Anterior cingulate cortex (tissue), 58 donors: ENCODE measurements at places on chromosomes 2 and 18.

DNA sequence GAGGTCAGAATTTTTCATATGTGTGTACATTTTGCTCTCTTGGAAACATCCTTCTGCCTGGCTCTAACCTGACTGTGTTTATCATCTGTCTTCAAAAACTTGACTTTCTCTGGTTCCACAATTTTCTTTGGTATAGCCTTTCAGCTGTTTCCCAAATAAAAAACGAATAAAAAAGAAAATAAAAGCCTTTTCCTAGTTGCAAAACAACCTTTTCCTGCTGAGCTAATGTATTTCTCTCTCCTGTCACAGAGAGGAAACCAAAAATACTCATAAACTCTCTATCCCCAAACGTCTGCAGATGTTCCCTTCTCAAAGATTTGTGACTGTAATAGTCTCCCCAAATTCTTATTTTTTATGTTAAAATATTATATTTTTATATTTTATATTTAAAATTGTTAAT lies 505.3 kb upstream of the SLC39A10 start:
- DNase-seq, result no peak

DNA sequence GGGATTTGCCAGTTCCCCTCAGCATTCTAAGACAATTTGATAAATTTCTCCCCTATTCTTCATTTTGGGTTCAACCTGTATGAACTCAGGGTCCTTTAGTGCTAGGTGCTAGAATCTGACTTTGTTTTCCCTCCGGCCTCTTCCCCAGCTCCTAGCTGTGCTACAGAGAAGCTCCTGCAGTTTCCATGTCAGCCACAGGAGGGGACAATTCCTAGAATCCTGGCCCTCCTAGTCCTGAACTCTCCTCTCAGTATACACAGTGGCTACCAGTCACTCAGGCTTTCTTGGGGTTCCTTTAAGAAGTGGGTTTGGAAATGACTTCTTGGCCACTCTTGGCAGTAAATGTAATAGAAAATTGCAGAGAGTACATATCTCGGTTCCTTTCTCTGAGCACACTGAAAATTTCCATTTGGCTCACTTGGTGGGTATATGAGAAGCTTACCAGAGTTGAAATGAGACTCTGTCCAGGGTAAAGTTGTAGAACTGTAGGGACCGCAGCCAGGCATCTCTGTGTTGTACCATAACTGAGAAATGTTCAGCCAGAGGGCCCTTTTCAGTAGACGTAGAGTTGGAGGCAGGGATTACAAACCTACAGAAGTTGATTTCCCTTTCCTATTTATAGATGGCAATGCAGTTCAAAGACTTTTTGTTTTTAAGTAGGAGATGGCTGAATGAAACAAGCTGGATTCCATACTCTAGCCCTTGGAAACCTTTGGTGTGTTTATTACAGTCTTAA lies 5.0 kb upstream of the CHST10 start:
- no peak for DNase-seq

DNA sequence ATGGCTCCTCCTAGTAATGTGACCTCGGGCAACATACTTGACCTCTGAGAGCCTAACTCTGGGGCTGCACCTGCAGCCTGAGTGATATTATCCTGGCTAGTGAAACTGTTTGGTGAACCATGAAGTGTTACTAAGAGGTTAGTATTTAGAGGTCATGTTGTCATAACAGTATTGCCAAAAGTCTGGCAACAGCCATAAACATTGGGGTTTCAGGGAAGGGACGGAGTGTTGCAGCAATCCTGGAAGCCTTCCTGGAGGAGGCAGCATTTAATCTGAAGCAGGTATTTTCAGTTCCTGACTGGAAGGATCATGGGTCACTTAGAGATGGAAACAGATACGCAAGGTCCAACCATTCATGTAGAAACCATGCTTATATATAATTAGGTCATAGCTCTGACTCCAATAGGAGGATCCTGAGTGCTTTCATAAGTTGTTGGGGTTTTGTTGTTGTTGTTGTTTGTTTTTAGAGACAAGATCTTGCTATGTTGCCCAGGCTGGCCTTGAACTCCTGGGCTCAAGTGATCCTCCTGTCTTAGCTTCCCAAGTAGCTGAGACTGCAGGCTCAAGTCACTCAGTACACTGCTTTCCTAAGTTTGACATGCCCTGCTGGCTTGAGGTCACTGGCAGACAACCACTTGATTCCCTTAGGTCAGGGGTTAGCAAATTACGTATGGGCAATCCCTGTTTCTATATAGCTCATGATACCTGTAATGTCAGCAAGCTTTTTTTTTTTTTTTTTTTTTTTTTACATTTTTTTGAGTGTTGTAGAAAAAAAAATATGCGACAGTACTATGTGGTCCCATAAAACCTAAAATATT lies 21.5 kb downstream of the GPR39 start:
- no peak for DNase-seq

GRCh38 chr2:5020116-5020875 lies 671.9 kb upstream of the SOX11 start:
- no peak for DNase-seq

DNA sequence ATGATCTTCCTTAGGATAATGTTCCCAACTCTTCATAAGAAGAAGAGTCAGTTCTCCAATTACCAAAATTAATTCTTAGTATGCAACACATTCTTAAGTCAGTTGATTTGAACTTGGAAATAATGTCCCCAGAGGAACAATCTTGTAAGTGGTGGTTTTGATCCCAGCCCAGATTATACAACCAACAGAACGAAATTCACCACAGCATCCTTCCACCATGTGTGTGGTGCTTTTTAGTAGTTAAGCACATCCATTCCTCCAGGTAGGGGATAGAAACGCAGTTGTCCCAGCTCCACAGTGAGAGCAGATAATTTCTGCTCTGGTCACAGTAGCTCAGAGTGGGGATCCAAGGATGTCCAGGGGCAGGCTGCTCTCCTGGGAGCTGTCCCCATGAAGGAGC lies 161.7 kb upstream of the SLC39A10 start:
- DNase-seq, result no peak
